Cardiac ventricle fibroblast (primary cell): ENCODE measurements at places on chromosomes 3 and 15. TPM values are rescaled to one million over a fixed set of nuclear protein-coding genes. Genes with fewer than 3 reads are reported as not detected.

PPP1R14D gene
- not detected in 2 replicates for total RNA-seq

COLQ gene
- 0.93 and 1.6 TPM in 2 replicates for total RNA-seq

MME gene
- total RNA-seq = 82.5 and 84.4 TPM in 2 replicates

MOBP gene
- not detected in 2 replicates for total RNA-seq

CRABP1 gene
- total RNA-seq = not detected in 2 replicates

CLSTN2 gene
- 4.8 and 5.6 TPM in 2 replicates for total RNA-seq

ADAMTS17 gene
- 0.31 and 0.49 TPM in 2 replicates for total RNA-seq

TMIE gene
- total RNA-seq = not detected in 2 replicates

SPINT1 gene
- total RNA-seq = 0.24 and 0.25 TPM in 2 replicates

PTPRG gene
- total RNA-seq = 98.6 and 101 TPM in 2 replicates

IQCF5 gene
- not detected in 2 replicates for total RNA-seq

ZNF774 gene
- 0.19 and 0.34 TPM in 2 replicates for total RNA-seq

CP gene
- 2.4 and 4.2 TPM in 2 replicates for total RNA-seq

ITIH1 gene
- not detected in 2 replicates for total RNA-seq

LRRIQ4 gene
- not detected in 2 replicates for total RNA-seq

SEMA3B gene
- 4.4 and 4.5 TPM in 2 replicates for total RNA-seq

COL6A5 gene
- not detected in 2 replicates for total RNA-seq

MEX3B gene
- 3.0 and 3.4 TPM in 2 replicates for total RNA-seq

SLMAP gene
- total RNA-seq = 19.3 and 21.5 TPM in 2 replicates

NAA50 gene
- total RNA-seq = 54.5 and 126 TPM in 2 replicates

FSD2 gene
- not detected in 2 replicates for total RNA-seq

KIF15 gene
- total RNA-seq = 0.59 and 1.8 TPM in 2 replicates

IFT122 gene
- total RNA-seq = 18.0 and 20.9 TPM in 2 replicates

TPRA1 gene
- 36.8 and 43.2 TPM in 2 replicates for total RNA-seq

WDR93 gene
- 0.10 TPM in 1 of 2 replicates, not detected in the other for total RNA-seq

ATP13A5 gene
- total RNA-seq = not detected in 2 replicates
